ENCODE measurements at places on chromosomes 7 and 10. TPM values are rescaled to one million over a fixed set of nuclear protein-coding genes. Genes with fewer than 3 reads are reported as not detected.

The ZNF273 gene
- 4.5 TPM for polyA plus RNA-seq

The PDE1C gene
- 0.11 TPM for polyA plus RNA-seq

The FKBP6 gene
- 0.11 TPM for polyA plus RNA-seq

The RPA3 gene
- polyA plus RNA-seq: 41.6 TPM

The CTNNA3 gene
- 1.3 TPM for polyA plus RNA-seq

The CCDC6 gene
- polyA plus RNA-seq: 42.2 TPM

The GBX1 gene
- not detected for polyA plus RNA-seq

The SEMA3E gene
- 1.3 TPM for polyA plus RNA-seq

The RSPH10B gene
- 0.25 TPM for polyA plus RNA-seq

The WAC gene
- polyA plus RNA-seq: 72.9 TPM

The CYP26A1 gene
- polyA plus RNA-seq: 9.1 TPM

The CAMK2B gene
- 0.14 TPM for polyA plus RNA-seq

The SERPINE1 gene
- 3.8 TPM for polyA plus RNA-seq

The PSD gene
- 5.4 TPM for polyA plus RNA-seq

The ANXA7 gene
- polyA plus RNA-seq: 39.8 TPM

The TAS2R5 gene
- polyA plus RNA-seq: 6.2 TPM

The CYP3A5 gene
- 0.06 TPM for polyA plus RNA-seq

The PLCE1 gene
- polyA plus RNA-seq: 0.06 TPM

The UCN3 gene
- polyA plus RNA-seq: not detected

The EN2 gene
- polyA plus RNA-seq: 0.03 TPM

The UCMA gene
- polyA plus RNA-seq: 1.2 TPM

The SEC23IP gene
- 26.1 TPM for polyA plus RNA-seq

The NEUROD6 gene
- polyA plus RNA-seq: not detected

The TMEM213 gene
- polyA plus RNA-seq: 0.21 TPM

The HOXA5 gene
- polyA plus RNA-seq: not detected

The ADAM8 gene
- polyA plus RNA-seq: 6.0 TPM

The WNT8B gene
- 0.71 TPM for polyA plus RNA-seq

The OR2A12 gene
- polyA plus RNA-seq: not detected

The MBL2 gene
- not detected for polyA plus RNA-seq

The HOXA9 gene
- not detected for polyA plus RNA-seq

The OPN4 gene
- polyA plus RNA-seq: not detected

The SVIL gene
- 4.3 TPM for polyA plus RNA-seq

The NDUFA5 gene
- 3.4 TPM for polyA plus RNA-seq

The TBL2 gene
- polyA plus RNA-seq: 36.7 TPM

The HTR7 gene
- polyA plus RNA-seq: 11.5 TPM

The TMEM176A gene
- polyA plus RNA-seq: 1.5 TPM

The ZEB1 gene
- polyA plus RNA-seq: 0.03 TPM

The IDI2 gene
- polyA plus RNA-seq: not detected

The TWNK gene
- polyA plus RNA-seq: 15.4 TPM

The SOSTDC1 gene
- 0.35 TPM for polyA plus RNA-seq

The POLR2J3 gene
- 15.8 TPM for polyA plus RNA-seq

The TNKS2 gene
- polyA plus RNA-seq: 23.3 TPM

The TRPV5 gene
- polyA plus RNA-seq: 0.05 TPM

Measured in H1 (cell line).